ENCODE measurements at places on chromosomes 1 and 21. TPM values are rescaled to one million over a fixed set of nuclear protein-coding genes. Genes with fewer than 3 reads are reported as not detected.
A peak's percentile ranks its signal among the peaks of the same experiment; 100 is the strongest.

Gene AIRE
- not detected for total RNA-seq

DNA sequence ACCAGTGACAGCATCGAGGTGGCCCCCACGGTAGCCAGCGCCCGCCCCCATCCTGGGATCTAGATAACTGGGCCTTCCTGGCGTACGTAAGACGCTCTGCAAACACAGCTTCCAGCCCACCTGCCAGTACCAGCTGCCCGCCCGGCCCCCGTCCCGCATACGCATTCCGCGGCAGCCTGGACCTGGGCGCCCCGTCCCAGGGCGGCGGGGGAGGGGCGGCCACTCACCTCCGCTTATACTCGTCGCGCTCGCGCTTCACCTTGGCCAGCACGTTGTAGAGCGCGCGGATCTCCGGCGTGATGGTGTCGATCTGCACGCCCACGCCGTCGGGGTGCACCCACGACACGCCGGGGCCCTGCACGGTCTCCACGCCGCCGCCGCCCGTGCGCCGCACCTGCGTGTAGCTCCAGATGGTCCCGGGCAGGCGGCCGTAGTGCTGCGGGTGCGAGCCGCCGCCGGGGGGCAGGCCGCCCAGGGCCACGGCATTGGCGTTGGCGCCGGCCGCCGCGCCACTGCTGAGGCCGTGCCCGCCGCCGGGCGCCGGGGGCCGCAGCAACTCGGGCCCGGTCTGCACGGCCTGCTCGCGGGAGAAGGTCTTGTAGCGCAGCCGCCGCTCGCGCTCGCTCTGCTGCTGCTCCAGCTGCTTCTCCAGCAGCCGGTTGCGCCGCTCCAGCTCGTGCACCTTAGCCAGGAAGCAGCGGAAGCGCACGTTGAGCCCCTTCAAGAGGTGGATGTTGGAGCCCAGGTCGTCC, 859 bp downstream of the IFFO2 start:
- H3K27me3 ChIP-seq, result no peaks in the 10 kb centered on the region
- H3K36me3 ChIP-seq, result no peaks in the 10 kb centered on the region
- peak; percentile 57 for DNase-seq
- H3K27ac ChIP-seq, result peak overlapping the region; percentile 26

- no peak overlapping the region for H3K27ac ChIP-seq
- no peak for DNase-seq
- H3K4me3 ChIP-seq, result no peak overlapping the region
- H3K4me1 ChIP-seq, result no peaks in the 10 kb centered on the region
- H3K27me3 ChIP-seq, result no peaks in the 10 kb centered on the region
Observed at GRCh38 chr21:25967181-25967900, 203.2 kb downstream of the APP start.

DNA sequence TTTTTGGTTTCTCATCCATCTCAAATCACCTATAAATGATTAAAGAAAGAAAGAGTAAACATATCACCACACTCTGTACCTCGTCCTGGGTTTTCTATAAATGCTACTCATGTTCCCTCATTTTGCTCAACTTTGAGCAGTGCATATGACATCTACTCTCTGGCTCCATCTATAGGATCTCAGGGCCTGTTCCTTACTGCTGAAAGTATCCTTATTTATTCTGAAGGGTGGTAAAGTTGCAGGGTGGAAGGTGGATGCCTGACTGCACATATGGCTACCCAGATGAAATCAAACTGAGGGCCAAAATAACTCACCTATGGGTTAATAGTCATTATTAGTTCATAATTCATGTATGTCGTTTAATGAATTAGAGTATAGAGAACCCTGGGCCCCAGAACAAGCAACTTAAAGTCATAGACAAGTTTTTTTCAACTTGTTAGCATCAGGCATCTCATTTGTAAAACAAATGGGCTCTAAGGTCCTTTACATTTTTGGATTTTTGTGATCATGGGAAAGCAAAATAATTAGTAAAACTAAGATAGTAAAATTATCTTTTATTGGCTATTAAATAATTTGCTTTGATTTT, 46.5 kb downstream of the NCF2 start:
- DNase-seq, result no peak
- H3K4me1 ChIP-seq, result no peaks in the 10 kb centered on the region
- no peaks in the 10 kb centered on the region for H3K27me3 ChIP-seq
- H3K4me3 ChIP-seq, result no peak overlapping the region
- H3K36me3 ChIP-seq, result peaks cover 74% of the 10 kb centered on the region

Gene KCNJ15
- 1.1 TPM for total RNA-seq

GRCh38 chr1:47774986-47775834, 222.0 kb downstream of the TRABD2B start:
- H3K27ac ChIP-seq, result no peak overlapping the region
- H3K27me3 ChIP-seq, result no peaks in the 10 kb centered on the region
- no peaks in the 10 kb centered on the region for H3K36me3 ChIP-seq
- peak; percentile 69 for DNase-seq
- peaks cover 5% of the 10 kb centered on the region for H3K4me1 ChIP-seq
- no peak overlapping the region for H3K4me3 ChIP-seq

Gene SMCP
- total RNA-seq, result not detected

Gene CFAP141
- total RNA-seq, result not detected

Gene CFH
- total RNA-seq, result 699 TPM

Data from right lobe of liver (tissue), 6 donors.